ENCODE measurements at places on chromosomes 11 and 22. TPM values are rescaled to one million over a fixed set of nuclear protein-coding genes. Genes with fewer than 3 reads are reported as not detected.

Gene OR52H1
- not detected for total RNA-seq

Gene CHADL
- total RNA-seq = not detected

Gene GLYAT
- not detected for total RNA-seq

Gene BDNF
- 10.6 TPM for total RNA-seq

Gene TEAD1
- total RNA-seq = 62.9 TPM

Gene ART5
- total RNA-seq = 0.39 TPM

Gene SMCO4
- total RNA-seq = 18.3 TPM

Gene PRR33
- total RNA-seq = not detected

Gene RASSF10
- total RNA-seq = 5.7 TPM

Gene GPR83
- total RNA-seq = 0.08 TPM

Gene CDON
- 3.2 TPM for total RNA-seq

Gene SCGB1D2
- not detected for total RNA-seq

Gene DNAJB7
- not detected for total RNA-seq

Data from A549 treated with CORT108297 at 1 μM for 4 hours (cell line).